ENCODE measurements at places on chromosomes 6 and 20.
A peak's percentile ranks its signal among the peaks of the same experiment; 100 is the strongest.

GRCh38 chr20:45461225-45461624 is 8.3 kb upstream of the WFDC2 start:
- DNase-seq: no peak

DNA sequence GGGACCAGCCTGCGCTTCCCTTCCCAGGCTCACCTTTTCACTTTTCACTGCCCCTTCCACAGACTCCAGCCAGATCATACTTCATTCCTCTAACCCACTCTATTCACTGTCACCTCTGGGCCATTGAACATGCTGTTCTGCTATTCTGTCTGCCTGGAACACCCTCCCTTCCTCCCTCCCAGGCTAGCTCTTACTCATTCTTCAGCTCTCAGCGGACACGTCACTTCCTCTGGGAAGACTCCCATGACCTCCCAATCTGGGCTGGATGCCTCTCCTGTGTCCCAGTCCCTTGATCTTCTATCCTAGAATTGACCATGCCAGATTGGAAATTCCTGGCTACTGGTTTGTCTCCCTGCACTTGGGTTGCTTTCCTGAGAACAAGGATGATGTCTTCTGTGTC is 5.0 kb downstream of the SLC12A5 start:
- no peak for DNase-seq

DNA sequence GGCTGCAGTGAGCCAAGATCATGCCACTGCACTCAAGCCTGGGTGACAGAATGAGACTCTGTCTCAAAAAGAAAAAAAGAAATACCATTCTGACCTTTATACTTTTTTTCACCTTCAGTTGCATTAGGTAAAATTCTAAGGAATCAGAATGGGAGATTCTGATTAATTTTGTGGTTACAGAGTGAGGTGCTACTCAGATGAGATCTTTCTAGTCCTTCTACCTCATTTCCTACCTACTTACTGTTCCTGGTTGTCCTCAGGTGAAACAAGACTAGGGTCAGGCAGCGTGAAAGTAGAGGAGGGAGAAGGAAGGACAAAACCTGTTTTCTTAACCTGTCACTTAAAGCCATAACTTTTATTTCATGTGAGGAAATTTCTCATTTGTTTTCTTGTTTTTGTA is 63.7 kb downstream of the MTFR2 start:
- no peak for DNase-seq

- DNase-seq: no peak
Measured at GRCh38 chr6:73231986-73232391, 6.7 kb upstream of the KHDC1L start.

DNA sequence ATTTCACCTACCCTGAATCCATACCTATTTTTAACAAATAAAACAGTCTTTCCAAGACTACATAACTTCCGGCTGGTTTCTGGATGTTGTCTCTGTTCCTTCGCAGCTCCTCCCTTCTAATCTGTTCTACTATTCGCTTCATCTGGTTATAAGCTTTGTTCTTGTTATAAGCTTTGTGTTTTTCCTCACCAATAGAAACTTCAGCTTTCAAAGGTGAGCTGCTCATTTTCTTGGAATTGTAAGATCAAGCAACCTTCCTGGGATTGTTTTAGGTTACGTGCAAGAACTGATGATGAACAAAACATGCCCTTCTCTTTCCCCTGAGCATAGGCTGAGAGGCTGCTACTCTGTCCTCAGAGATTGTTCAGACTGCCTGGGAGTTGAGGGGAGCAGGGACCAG is 2.1 kb downstream of the GFOD1 start:
- DNase-seq: no peak

- DNase-seq: no peak
Measured at GRCh38 chr6:105345506-105345905, 57.4 kb downstream of the PREP start.

- DNase-seq: no peak
Measured at GRCh38 chr6:36114798-36115408, 15.4 kb upstream of the MAPK13 start.

DNA sequence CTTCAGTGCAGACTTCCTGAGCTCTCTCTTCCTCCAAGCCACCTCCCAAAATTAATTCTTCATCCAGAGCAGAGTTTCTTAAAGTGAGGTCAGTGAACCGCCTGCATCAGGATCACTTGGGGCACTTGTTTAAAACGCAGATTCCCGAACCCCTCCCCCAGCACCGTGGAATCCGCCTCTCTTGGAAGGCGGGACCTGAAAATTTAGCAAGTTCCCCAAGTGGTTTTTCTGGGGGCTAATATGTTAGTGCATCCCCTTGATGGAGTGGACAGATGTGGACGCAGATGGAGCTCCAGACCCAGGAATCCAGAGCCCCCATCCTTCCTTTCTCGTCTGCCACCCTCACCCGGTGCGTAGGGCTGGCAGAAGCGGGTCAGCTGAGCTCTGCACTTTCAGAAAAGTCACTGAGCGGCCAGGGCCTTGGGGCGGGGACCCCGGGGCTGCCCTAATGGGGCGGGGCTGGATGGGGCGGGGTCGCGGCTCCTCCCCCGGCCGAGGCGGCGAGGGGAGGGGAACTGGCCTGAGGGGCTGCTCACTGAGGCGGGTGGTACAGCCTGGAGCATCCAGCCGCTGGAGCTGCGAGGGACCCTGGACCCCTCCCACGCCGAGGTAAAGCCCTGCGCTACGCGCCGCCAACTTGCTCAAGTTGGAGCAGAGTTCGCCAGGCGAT is at the start of the genes DEFB124 and REM1:
Gene DEFB124, minus strand, starts transcription at position 370 of the 670 bp plus-strand sequence. CDS start 2,114 bp downstream, outside the sequence.
Gene REM1, plus strand, starts transcription at position 531 of the 670 bp plus-strand sequence. CDS start 1,158 bp downstream, outside the sequence.
- DNase-seq: no peak

- DNase-seq: no peak
Measured at GRCh38 chr6:74879976-74880375, 325.9 kb downstream of the COL12A1 start.

DNA sequence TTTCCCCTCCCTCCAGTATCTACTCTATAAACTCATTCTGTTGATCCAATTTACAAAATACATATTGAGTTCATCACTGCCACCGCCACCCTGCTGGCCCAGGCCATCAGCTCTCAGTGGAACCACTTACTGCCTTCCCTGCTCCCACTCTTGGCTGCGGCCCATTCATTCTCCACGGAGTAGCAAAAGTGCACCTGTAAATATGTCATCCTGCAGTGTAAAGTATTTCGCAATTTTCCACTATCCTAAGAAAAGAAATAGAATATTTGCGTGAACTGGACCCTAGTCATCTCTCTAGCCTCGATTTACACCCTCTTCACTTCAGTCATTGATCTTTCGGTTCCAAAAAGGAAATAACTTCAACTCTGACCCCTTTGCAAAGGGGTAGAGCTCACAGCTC is 258.3 kb upstream of the TFAP2D start:
- no peak for DNase-seq

- no peak for DNase-seq
Measured at GRCh38 chr6:134034961-134035822, 17.2 kb downstream of the SLC2A12 start.

- no peak for DNase-seq
Measured at GRCh38 chr20:54337144-54337543, 129.3 kb downstream of the PFDN4 start.

- DNase-seq: no peak
Measured at GRCh38 chr6:138518054-138518453, 18.8 kb upstream of the NHSL1 start.

DNA sequence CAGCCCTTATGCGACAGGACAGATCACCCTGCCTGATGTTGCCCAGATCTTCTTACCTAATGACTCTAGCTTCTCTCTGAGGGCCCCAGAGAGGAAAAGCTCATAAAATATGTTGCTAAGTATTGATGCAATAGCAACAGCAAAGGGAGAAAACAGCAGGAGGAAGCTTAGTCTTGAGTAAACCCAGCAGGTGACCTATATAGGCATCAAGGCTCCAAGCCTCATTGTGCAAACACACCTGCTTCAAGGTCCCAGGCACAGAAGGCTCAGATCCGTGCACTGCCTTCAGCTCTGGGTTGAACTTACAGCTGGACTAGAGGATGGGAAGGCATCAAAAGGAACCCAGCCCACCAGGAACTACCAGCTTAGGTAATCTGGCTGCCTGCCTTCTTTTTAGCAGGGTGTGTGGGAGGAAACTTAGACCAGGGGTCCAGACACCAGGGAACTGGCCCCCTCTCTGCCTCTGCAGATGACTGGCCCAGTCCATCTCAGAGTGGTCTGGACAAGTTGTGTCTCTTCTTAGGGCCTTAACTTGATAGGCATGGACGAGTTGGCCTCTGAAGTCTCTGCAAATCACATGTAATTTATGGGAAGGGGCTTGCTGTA is 34.4 kb downstream of the TGM3 start:
- DNase-seq: no peak

DNA sequence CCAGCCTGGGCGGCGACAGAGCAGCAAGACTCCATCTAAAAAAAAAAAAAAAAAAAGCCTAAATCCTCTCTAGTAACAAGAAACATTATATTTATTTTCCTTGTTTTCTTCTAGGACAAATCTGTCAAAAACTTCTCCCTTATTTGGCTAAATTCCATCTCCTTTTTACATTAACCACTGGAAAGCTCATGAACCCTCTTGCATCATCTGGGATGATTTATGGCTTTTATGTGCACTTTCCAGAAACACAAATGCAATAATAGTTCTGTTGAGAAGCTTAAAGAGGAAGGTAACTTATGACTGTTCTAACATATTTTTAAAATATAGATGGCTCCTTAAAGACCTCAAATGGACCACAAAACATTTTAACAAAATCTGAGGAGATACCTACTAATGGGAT is 526.1 kb upstream of the SPTLC3 start:
- no peak for DNase-seq

DNA sequence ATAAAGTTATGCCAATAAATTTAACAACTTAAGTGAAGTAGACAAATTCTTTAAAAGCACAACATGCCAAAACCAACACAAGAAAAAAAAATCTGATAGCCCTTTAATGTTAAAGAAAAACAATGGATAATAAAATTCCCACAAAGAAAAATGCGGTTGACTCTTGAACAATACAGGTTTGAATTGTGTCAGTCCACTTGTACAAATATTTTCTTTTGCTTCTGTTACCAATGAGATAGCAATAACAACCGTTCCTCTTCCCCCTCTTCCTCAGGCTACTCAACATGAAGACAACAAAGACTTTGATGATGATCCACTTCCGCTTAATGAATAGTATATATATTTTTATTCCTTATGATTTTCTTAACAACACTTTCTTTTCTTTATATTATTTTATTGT is 283.9 kb upstream of the MAN1A1 start:
- DNase-seq: no peak

GRCh38 chr6:128161839-128162238 is 261.0 kb upstream of the THEMIS start:
- no peak for DNase-seq

DNA sequence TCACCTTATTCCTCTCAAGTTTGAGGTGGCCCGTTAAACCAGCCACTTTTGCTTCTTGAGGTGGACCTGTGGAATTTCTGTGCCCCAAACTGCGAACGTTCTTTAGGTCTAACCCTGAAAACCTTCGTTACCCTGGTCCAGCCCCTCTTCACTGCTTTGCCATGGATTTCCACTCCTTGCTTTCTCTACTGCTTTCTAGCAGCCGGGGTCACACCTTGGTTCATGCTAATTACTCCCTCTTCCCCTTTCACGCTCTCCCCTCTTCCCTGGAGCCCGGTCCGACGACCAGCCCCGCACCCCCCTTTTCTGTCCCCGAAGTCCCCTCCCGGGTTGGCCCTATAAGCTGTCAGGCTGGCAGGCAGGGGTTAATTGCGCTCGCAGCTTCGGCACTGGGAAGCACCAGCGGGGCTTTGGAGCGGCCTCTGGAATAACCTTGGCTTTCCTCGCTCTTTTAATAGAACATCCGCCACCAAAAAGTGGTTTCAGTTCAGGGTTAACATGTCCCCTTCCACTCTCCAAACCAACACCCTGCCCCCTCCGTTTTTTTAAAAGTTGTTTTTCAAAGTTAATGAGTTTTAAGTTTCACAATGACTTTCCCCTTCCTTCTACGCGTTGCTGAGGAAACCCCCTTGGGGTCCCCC is 1.4 kb upstream of the HIVEP1 start:
- DNase-seq: peak; percentile 61

DNA sequence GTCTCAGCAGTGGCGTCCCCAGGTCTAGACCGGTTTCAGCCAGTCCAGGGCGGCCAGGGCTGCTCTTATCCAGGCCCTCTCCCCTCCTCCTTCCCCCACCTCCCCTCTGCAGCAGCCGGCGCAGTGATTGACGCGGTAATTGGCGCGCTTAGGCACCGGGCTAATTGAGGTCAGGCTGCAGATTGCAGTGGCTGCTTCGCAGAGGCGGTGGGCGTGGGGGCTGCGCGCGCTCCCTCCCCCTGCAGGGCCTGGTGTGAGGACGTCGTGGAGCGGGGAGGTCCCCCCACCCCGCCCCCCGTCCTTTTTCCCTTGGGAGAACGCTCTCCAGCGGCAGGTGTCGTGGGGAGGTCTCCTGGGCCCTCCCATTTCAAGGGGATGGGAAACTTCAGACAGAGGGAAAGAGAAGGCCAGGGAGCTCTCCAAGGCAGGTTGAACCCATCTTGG is 70.4 kb upstream of the BLCAP start:
- no peak for DNase-seq

- DNase-seq: no peak
Measured at GRCh38 chr6:89138173-89138572, 7.7 kb upstream of the PM20D2 start.

DNA sequence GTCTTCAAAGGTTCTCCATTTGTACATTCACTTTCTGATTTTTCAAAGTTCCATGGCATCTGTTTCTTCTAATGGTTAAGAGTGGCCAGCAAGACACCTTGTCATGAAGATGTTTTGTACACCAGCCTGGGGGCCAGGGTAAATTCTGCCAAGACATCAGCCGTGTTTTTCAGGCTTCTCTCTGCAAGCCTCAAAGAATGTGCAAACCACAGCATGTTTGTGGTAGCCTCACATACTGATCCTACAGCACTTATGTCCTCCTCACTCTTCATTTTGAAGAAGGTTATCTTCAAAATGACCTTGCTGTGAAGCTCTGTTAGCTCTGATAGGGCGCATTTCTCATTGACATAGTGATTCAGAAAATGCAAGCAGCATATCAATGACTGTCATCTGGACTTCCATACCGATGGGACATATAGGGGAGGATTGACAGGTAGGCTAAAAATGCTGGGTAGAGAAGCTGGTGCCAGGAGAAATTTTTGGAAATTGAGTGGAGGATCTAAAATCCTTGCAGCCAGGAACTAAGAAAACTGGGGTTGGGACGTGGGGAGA is 59.3 kb upstream of the SPTLC3 start:
- no peak for DNase-seq

GRCh38 chr6:42818878-42819277 is 37.0 kb downstream of the BICRAL start:
- no peak for DNase-seq

Data from activated CD4-positive, alpha-beta T cell treated with anti-CD3 and anti-CD28 coated beads, Interleukin-2, amount 50 U/mL, for 48 hours (primary cell).